ENCODE measurements at places on chromosomes 7 and 10.

GRCh38 chr10:93364966-93365365, 117.2 kb downstream of the MYOF start:
- no peak for DNase-seq

- DNase-seq, result no peak
These were observed 9.4 kb upstream of the GRK5 start for GRCh38 chr10:119197921-119198320.

GRCh38 chr7:21352540-21353387, 75.1 kb upstream of the SP4 start:
- peak; percentile 70 for DNase-seq

- no peak for DNase-seq
These were observed 269.3 kb downstream of the PPP1R3A start for GRCh38 chr7:113649556-113649955.

DNA sequence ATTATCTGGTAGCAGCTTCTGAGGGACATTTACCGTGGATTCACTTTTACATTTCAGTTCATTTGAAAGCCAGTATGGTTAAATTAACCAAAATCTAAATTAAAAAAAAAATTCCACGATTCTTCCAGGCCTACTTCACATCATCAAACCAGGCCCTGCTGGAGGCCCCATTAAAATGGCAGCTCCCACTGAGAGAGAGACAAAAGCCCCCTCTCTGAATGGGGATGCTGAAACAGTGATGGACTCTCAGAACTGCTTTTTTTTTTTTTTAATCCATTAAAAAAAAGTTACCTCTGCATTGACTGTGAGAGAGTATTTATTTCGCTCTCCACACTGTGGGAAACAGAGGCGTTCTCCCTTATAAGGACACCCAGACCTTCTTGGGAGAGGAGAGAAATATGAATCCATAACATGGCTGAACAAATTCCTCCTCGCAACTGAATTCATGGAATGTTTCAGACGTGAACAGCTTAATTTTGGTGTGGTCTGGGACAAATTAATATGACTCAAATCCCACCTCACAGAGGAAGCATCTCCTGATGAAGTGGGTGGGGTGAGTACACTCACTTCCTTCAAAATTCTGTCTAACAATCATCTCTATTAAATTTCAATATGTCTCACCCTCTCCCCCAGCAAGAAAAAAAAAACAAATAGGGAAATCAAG, 73.5 kb downstream of the SAMD9 start:
- DNase-seq, result no peak

DNA sequence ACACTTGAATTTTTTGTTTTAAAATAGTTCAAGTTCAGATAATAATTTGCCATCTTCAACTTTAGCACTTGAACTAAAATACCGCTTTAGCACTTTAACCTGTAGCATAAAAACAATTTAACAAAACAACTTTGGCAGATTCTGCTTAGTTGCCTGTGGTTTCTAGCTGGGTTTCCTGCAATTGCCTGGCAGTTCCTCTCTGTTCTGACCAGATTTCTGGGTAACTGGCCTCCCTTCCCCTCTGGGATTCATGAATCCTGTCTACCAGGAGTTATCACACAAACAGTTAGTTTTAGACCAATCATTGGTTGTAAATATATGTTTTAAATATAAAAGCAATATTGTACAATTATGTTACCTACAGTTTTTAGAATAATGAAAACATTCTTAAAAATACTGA, 89.8 kb upstream of the HDAC9 start:
- DNase-seq, result no peak

DNA sequence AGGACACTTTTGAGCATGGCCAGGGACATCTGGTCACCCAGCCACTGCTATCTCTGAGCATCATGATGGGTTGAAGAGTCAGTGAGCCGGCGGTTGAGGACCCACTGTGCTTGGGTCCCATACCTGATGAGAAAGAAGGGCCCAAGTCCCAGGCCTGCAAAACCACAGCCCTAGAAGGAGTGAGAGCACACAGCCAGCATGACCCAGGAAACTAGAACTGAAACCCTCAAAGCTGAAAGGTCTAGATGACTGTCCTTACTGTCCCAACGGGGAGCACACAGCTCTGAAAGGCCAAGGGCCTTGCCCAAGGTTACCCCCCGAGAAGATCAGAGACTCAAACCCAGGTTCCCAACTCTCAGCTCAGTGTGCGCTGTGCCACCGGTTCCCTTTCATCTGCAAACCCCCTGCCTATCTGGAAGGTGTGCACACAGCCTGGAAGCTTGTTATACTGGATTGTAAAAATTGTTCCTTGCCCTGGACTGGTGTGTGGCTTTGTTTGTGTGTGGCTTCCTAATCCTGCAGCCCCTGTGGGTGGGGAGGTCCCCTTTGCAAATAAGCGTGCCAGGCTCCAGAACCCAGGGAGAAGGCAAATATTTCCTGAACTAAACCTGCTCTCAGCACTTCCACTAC, 22.6 kb upstream of the PSAP start:
- no peak for DNase-seq

- DNase-seq, result no peak
These were observed 738.4 kb upstream of the FZD8 start for GRCh38 chr10:36380538-36380937.

GRCh38 chr10:34109495-34109894, 705.6 kb downstream of the PARD3 start:
- DNase-seq, result no peak

GRCh38 chr7:36440880-36441279, 51.2 kb downstream of the ANLN start:
- DNase-seq, result peak; percentile 5

- DNase-seq, result no peak
These were observed 18.5 kb downstream of the TRUB1 start for GRCh38 chr10:114956466-114956865.

- no peak for DNase-seq
These were observed 75.7 kb upstream of the SYPL1 start for GRCh38 chr7:106187613-106188350.

DNA sequence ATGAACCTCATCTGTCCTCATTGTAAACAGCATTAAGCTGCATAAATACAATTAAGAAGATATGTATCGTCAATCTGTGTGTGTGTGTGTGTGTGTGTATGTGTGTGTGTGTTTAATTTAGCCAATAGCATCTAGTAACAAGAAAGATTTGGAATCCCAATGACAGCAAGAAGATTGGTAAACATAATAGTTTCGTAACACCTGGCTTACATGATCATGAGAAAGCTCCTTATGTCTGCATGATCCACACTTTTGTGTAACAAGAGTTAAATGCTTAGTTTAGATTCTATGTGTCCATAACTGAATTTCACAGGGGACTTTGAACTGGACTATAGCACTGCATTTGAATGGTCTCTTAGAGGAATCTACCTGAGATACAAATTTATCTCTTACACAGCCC, 191.0 kb upstream of the BET1 start:
- no peak for DNase-seq

GRCh38 chr10:15624401-15625196, 95.1 kb downstream of the ITGA8 start:
- no peak for DNase-seq

- DNase-seq, result peak; percentile 85
These were observed at the start of gene TSPAN15 for GRCh38 chr10:69451209-69451783. TSS of gene TSPAN15 (plus strand) at chr10:69451465. CDS start at chr10:69451595, 130 bp downstream.

- no peak for DNase-seq
These were observed 35.5 kb downstream of the LYZL1 start for GRCh38 chr10:29324220-29324841.

GRCh38 chr7:35019179-35019729, 18.0 kb downstream of the DPY19L1 start:
- DNase-seq, result no peak

DNA sequence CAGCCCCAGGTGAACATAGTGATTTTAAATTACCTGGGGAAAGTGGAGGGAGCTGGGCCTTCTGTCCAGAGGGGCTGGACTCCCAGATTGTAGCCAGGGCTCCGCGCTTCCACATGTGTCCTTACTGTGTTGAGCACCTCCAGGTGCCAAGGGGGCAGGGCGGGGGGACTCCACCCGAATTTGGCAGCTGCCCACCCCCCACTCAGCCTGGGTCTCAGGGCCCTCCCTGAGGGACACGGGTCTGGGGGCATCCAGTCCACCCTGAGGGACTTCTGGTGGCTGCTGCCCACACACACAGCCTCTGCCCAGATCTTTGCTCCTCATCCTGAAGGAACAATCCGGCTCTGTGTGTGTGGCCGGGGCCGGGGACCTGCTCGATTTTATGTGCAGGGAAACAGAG, 28.2 kb upstream of the ADGRA1 start:
- no peak for DNase-seq

GRCh38 chr10:839550-840205, 91.8 kb downstream of the LARP4B start:
- DNase-seq, result no peak

- no peak for DNase-seq
These were observed 58.9 kb downstream of the HIBADH start for GRCh38 chr7:27603813-27604212.

- DNase-seq, result no peak
These were observed 4.5 kb upstream of the NODAL start for GRCh38 chr10:70445718-70446657.

DNA sequence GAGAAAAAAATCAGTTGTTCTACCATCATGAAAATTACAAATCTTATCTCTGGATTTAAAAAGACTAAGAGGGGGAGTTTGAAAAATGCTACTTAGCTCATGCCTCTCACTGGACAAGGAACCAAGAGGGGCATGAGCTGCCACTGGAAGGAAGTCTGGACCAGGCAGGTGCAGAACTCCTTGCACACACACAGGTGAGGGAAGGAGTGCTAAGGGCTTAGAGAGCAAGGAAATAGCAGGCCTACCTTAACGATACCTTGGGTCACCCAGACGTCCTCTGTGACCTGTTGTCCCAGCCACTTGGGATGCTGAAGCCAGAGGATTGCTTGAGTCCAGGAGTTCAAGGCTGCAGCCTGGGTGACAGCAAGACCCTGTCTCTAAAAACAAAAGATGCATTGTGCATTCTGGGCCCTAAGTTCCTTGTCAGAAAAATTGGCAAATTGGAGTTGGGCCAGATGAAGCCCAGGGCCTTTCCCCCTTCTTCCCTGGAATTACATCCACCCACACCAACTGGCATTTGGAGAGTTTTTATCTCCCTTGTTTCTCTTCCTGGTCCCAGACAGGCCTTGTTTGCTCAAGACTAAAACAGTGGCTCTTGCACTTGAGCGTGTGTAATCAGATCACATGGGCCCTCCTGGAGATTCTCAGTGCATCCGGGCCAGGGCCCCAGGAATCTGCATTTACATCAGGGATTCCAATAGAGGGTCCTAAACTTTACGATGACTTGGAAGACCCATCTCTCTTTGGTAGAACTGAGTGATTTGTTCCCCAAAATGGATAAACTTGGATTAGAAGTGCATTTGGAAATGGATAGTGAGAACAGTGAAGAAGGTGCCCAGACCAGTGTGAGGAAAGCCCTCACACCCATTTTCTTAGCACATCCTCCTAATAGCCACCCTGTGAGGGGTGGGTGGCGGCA, 3.0 kb downstream of the DDIT4 start:
- DNase-seq, result no peak
